ENCODE measurements at places on chromosomes 16 and 17.

- DNase-seq = no peak
Measured at GRCh38 chr17:10036511-10037061, 131.5 kb upstream of the RCVRN start.

DNA sequence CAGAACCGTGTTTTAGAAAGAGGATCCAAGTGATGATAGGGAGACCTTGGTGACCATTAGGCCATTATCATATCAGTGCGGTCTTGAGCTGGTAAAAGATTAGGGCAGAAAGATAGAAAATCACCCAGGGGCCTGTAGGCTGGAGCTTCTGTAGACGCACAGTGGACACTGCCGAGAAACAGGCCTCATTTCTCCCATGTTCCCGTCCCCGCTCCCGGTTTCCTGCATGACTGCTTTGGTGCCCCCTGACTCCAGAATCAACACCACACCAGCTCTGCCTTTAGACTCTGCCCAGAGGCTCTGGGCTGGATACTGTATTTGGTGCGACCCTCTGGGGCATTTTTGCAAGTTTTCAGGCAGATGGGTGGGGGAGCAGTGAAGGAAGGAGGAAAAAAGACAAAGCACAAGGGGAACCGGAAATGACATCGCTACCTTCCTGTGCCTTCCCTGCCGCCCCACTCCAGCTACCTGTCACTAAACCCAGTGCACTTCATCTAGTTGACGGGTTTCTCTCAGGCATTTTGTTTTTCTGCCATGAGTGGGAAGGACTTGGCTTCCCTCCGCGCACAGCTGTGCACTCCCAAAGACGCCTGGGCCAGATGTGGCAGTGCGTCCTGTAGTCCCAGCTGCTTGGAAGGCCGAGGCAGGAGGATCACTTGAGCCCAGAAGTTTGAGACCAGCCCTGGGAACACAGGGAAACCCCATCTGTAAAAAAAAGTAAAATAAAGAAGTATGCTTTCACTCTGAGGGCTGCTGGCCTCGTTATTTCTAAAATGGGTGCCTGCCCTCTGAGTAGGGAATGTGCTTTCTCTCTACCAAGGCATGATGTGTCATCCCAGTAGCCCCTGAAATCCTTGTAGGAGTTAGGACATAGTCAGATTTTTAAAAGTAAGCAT lies 214.1 kb downstream of the RPTOR start:
- DNase-seq = no peak

DNA sequence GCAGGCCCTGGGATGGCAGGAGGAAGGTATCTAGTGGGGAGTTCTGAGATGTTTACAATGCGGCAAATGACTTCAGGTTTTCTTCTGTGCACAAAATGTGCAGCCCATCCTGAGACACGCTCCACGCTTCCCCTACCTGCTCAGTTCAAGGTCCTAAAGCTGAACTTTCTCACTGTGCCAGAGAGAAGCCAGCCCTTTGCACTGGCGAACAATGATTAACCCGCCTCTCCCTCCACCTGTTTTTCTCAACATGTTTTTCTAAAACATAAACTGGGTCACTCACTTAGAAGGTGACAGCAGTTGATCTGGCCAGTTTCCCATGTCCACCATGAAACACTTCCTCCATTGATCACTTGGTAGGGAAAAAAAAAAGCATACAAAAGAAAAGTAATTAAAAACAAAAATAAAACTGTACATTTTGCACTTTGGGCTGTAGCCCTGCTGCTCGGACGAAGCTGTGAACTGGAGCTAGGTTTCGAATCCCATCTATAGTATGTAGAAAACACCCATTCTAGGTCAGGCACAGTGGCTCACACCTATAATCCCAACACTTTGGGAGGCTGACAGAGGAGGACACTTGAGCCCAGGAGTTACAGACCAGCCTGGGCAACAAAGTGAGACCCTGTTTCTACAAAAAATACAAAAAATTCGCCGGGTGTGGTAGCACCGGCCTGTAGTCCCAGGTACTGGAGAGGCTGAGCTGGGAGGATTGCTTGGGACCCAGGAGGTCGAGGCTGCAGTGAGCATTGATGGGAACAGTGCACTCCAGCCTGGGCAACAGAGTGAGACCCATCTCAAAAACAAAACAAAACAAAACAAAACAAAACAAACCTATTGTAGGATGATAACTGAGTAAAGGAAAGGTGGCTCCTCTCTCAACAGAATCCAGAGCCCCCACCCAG lies 6.1 kb upstream of the G6PC1 start:
- DNase-seq = no peak

- no peak for DNase-seq
Measured at GRCh38 chr16:75494184-75494583, 1.1 kb downstream of the CHST6 start.

DNA sequence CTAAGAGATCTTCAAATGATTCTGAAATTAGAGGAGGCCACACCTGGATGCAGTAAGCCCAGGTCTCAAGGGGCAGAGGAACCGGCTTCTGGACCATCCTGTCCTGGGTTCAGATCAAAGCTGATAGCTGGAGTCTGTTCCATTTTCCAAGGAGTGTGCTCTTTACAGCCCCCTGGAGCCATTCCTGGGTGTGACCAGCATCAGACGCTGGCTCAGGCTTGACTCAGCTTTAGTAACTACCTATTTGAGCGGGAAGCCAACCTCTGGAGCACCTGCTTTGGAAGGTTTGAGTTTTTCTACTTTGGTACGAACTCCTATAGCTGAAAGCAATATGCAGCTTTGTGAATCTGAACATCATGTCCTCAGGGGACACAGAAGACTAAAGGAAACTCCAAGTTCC lies 12.9 kb upstream of the BBS2 start:
- no peak for DNase-seq

DNA sequence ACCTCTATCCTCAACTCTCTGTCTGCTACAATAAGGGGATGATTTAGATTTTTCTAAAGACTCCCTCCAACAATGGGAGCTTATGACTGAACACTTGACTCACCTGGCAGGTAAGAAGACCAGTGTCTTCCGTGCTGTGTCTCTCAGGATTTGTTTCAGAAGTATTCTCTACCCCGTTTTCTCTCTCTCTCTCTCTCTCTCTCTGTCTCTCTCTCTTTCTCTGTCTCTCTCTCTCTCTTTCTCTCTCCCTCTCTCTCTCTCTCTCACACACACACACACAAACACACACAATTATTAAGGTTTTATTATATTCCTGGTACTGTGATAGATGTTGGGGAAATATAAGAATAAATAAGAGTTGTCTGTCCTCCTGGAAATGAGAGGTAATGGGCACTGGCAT lies 263.9 kb downstream of the TOX3 start:
- DNase-seq = no peak

- DNase-seq = no peak
Measured at GRCh38 chr17:21345236-21345635, 30.9 kb upstream of the KCNJ12 start.

- no peak for DNase-seq
Measured at GRCh38 chr16:55291847-55292246, 32.2 kb upstream of the IRX6 start.

DNA sequence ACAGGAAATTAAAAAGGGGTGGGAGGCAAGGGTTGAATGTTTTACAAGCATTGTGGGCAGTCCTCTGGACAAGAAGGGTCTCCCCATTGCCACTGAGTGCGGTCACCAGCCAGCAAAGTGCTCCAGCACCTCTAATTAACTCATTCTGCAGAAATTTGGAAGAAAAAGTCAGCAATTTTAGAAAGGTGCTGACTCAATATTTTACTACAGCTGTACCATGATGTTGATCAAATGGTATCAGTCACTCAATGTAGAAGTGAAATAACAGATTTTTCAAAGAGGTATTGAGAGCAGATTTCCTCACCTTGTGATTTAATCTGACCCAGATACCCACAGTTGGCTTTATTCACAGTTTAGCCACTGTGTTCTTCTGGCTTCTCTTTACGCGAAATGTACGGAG lies 96.7 kb downstream of the PMP22 start:
- no peak for DNase-seq

DNA sequence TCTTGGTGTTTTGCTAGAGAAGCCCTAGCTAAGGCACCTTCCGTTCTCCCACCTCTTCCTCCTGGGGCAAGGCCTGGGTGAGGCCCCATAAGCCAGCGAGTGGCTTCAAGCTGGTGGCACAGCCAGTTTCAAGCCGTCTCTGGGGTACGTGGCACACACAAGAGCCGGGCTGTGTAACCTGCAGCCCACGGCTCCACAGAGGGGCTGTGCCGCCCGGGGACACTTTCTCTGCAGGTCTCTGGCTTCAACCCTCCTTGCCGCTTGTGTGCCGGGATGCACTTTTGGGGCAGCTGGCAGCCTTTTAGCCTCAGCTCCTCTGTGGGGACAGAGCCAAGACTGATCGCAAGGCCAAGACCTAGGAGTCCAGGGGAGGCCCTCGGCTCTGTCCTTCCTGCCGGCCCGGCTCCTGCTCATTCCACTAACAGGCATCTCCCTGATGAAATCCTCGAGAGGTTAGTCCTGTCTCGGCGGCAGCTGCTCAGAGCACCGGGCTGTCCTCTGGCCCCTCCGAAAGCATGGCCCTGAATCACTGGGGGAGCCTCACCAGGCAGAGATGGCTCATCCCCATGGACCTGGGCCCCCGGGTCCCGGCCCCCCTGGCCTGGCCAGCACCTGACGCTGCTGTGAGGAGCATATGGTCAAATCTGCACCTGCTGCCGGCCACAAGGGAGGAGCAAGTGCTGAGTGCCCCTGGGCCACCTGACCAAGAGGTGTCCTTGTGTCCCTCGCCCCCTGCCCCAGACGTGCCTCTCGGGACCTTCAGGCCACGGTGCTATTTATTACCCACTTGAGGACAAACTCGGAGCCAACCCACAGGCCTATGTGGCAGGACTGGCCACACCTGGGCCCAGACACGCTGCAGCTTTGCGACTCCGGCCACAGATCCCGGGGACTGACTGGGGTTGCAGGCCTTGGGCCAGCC lies 98.5 kb downstream of the METRNL start:
- DNase-seq = no peak

- DNase-seq = no peak
Measured at GRCh38 chr16:86211265-86211664, 299.1 kb upstream of the FOXF1 start.

DNA sequence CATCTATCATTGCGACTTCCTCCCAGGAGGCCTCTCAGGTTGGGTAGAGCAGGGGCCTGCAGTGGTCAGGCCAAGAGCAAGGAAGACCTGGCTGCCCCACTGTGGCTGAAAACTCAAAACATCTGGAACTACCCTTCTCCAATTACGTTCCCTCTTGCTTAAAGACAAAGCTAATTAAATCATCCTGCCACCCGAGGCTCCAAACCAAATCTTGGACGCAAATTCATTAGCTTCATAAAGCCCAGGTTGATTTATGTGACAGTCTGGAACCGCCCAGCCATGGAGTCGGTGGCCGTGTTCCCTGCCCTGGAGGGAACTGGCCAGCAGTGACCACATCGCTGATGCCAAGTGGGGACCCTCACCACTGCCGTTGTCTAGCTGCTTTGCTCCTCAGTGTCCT lies 21.4 kb downstream of the GRIN2C start:
- DNase-seq = no peak

GRCh38 chr17:352421-353212 lies at the start of gene RPH3AL:
RPH3AL (minus strand) TSS chr17:352807; CDS start chr17:327543, 25,264 bp downstream.
- DNase-seq = no peak

- no peak for DNase-seq
Measured at GRCh38 chr17:77685881-77686486, 272.5 kb upstream of the TNRC6C start.

- peak; percentile 13 for DNase-seq
Measured at GRCh38 chr17:1060991-1061390, 64.1 kb downstream of the TIMM22 start.

DNA sequence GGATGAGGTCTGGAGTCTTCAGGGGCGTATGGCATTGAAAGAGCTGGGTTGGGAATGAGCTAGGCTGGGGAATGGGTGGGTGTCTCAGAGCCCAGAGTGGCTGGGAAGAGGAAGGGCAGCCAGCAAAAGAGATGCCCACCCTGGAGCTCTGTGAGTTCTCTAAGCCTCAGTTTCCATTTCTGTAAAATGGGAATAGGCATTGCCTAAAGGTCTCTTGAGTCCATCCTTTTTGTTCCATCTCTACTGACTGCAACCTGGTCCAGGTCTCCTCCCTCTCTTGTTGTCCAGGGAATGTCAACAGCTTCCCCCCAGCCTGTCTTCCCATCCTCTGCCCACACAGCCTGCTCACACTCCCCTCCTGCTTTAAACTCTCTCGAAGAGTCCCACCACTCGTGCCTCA lies 19.6 kb downstream of the CCDC102A start:
- DNase-seq = no peak

DNA sequence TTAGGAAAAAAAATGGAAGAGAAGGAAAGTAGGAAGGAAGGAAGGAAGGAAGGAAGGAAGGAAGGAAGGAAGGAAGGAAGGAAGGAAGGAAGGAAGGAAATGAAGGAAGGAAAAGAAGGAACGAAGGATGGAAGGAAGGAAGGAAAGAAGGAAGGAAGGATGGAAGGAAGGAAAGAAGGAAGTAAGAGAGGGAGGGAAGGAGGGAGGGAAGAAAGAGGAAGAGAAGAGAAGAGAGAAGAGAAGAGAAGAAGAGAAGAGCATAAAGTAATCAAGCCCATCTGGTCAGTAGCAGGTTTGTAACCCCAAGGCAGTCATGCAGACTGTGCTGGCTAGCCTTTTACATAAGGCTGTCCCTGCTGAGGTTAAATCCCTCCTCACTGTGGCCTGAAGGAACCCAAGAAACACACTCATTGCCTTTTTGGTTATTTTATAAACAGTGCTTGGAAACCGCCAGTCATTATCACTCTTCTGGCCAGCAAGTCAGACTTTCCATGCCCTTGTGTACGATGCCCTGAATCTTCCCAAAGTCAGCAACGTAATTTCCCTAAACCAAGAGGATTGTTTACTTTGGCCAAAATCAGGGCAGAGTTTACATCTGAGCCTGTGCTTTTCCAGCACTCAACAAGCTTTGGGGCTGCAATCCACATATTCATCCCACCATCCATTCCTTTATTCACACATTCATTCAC lies 409.6 kb upstream of the MAF start:
- no peak for DNase-seq

GRCh38 chr16:27470567-27471431 lies 68.8 kb downstream of the IL21R start:
- DNase-seq = peak; percentile 67

GRCh38 chr17:57174591-57174990 lies 81.7 kb upstream of the MSI2 start:
- DNase-seq = no peak

GRCh38 chr16:27109666-27110523 lies 43.2 kb downstream of the C16orf82 start:
- DNase-seq = peak; percentile 85

- DNase-seq = no peak
Measured at GRCh38 chr17:42904110-42904469, 3.5 kb downstream of the G6PC1 start.

- no peak for DNase-seq
Measured at GRCh38 chr17:77546772-77547241, 406.0 kb downstream of the SEC14L1 start.

GRCh38 chr17:31093866-31094599 lies 744 bp upstream of the NF1 start:
- DNase-seq = no peak

Measured in K562 (cell line).